ENCODE measurements at places on chromosomes 13 and 19.

DNA sequence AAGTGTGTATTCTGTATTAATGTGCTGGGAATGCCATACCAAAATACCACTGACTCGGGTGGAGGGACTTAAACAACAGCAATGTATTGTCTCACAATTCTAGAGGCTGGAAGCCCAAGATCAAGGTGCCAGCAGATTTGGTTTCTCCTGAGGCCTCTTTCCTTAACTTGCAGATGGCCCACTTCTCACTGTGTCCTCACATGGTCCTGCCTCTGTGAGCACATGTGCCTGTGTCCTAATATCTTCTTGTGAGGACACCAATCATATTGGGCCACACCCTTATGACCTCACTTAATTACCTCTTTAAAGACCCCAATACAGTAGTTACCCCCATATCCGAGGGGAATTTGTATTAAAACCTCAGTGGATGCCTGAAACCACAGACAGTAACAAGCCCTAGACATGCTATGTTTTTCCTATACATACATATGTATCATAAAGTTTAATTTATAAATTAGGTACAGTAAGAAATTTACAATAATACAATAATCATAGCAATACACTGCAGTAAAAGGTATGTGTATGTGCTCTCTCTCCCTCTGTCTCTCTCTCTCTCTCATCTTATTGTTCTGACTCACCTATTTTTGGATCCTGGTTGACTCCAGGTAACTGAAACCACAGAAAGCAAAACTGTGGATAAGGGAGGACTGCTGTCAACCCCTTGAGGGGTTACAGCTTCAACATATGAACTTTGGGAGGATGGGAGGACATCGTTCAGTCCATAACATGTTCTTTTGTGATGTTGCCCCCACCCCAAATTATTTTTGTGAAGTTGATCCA lies 174.3 kb downstream of the IRS2 start:
- no peak for DNase-seq

DNA sequence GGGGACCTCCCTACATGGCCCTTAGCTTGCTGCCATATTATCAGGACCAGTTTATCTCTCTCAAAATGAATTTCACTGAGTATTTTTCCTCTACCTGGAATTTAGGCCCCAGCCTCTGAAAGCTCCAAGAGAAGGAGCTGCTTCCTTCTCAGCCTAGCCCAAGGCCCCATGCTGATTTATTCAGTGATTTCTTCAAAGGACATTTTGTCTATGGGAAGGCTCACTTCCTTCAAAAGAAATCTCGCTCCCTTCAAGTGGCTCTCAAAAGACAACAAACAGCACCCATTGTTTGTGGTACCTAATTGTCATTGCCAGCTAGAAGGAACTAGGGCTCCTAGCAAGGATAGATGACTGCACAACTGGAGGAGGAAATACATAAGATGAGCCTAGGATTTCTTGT lies 172.4 kb downstream of the SLC7A1 start:
- no peak for DNase-seq

GRCh38 chr13:102395174-102395573 lies 6.7 kb downstream of the FGF14 start:
- DNase-seq, result no peak

- no peak for DNase-seq
Measured at GRCh38 chr13:21625366-21625765, 21.4 kb upstream of the MICU2 start.

GRCh38 chr13:73521985-73522524 lies 463.2 kb downstream of the KLF5 start:
- no peak for DNase-seq

- DNase-seq, result peak; percentile 81
Measured at GRCh38 chr19:58544591-58545285, 874 bp downstream of the TRIM28 start.

DNA sequence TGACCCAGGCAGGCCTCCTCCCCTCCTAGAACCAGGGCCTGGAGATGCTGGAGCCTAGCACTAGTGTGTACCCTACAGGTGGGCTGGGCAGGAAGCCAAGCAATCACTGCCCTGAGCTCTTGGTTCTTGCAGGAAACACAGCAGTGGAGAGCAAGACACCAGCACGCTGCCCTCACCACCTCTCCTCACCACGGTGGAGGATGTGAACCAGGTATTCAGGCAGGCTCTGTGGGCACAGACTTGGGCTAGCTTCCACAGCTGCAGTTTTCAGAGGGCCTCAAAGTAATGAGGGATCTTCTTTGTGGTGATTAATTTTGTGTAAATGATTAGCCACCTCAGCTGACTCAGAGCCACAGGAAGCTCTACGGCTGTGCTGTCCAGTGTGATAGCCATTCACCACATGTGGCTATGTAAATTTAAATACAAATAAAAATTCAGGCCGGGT lies 13.6 kb upstream of the GPI start:
- DNase-seq, result no peak

GRCh38 chr19:4393947-4394590 lies 6.3 kb downstream of the SH3GL1 start:
- DNase-seq, result no peak

DNA sequence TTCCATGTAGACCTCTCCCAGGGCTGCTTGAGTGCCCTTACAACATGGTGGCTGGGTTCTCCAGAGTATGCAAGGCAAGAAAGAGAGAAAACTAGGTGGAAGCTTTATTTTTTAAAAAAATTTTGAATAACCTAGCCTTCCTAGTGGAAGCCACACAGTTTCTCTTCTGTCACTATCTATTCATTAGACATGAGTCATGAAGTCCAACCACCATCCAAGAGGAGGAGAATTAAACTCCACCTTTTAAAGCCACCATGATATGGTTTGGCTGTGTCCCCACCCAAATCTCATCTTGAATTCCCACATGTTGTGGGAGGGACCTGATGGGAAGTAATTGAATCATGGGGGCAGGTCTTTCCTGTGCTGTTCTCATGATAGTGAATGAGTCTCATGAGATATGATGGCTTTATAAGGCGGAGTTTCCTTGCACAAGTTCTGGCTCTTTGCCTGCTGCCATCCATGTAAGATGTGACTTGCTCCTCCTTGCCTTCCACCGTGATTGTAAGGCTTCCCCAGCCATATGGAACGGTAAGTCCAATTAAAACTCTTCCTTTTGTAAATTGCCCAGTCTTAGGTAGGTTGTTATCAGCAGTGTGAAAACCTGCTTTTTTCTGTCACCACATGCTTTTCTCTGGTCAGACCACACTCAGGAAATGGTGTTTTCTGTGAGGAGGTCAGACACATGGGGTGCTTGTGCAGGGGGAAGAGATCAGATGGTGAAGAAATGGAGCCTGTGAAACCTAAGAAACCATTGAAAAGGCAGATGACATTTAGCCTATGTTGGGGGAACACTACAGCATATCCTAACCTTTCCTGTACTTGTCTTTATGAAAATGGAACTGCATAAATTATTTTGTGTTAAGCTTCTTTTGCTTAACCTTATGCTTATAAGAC lies 57.7 kb downstream of the ANKRD10 start:
- DNase-seq, result no peak

- DNase-seq, result no peak
Measured at GRCh38 chr19:58557221-58558065, 968 bp downstream of the UBE2M start.

DNA sequence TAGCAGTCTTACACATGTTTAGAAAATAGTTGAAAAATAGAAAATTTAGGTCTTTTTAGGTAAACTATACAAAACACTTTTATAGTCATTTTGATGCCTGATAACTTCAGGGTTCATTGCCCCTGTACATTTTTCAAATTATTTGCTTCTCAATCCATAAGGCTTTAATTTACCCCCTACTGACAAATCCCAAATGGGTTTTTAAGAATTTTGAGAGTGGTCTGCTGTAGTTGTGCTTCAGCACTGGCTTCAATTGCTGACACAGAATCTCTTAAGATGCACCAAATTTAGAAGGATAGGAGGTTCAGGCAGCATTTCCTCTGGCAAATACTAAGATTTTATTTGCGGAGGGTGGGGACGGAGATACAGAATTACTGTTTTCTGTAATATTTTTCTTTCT lies 89.4 kb downstream of the PCCA start:
- no peak for DNase-seq

DNA sequence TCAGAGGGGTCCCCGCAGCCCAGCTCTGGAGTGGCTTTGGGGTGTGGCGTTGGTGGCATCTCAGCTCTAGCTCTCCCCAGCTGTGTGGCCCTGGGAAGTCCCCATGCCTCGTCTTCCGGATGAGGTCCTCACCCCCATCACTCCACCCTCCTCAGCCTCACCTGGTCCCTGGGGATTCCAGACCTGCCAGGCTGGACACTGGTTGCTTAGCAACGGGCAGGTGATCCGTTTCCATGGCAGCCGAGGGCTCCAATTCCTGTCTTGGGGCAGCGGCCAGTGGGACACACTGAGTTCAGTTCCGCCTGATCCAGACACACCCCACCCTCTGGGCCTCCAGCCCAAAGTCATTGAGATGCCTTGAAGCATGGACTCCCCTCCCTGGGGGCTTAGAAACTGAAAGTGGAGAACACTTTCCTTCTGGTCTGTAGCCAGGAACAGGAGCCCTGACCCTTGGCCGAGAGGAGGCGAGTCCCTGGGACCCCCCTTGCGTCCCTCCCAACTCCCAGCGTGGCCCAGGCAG lies 7.7 kb upstream of the MISP start:
- DNase-seq, result no peak

- DNase-seq, result no peak
Measured at GRCh38 chr19:7879111-7879807, 5.1 kb upstream of the PRR36 start.

DNA sequence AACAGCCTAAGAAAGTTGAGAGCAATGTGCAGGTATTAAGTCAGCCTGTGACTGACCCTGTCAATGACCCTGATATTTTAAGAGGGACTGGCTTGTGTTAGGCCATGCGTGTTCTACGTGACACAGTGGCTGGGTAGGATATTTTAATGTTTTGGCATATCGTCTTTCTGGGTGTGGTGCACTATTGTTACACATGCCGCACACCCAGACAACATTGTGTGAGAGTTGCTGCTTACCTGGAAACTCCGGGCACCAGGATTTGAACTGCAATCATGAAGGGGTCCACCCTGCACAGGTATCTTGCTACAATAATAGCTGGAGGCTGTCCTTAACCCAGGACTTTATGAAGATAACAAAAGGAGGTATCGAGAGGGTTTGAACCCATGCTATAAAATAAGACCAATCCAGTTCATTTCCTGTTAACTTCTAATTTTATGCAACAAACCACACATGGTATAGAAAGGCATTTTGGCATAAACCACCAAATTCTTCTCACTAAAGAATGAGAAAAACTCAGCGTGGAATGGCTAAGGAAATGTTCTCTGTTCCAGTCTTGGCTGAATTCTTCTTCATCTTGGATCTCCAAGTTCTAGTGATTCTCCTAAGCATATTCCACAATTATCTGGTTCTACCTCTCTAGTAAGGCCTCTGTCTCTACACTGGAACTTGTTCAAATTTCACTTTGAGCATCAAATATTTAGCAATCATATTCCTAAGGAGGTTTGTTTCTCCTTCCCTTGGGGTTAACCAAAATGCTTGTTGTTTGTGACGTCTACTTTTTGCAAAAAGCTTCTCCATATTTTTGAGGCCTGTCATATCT lies 38.7 kb upstream of the POMP start:
- no peak for DNase-seq

GRCh38 chr13:49271264-49271663 lies 23.5 kb downstream of the CDADC1 start:
- no peak for DNase-seq

GRCh38 chr13:33052506-33053280 lies 36.5 kb downstream of the KL start:
- no peak for DNase-seq

DNA sequence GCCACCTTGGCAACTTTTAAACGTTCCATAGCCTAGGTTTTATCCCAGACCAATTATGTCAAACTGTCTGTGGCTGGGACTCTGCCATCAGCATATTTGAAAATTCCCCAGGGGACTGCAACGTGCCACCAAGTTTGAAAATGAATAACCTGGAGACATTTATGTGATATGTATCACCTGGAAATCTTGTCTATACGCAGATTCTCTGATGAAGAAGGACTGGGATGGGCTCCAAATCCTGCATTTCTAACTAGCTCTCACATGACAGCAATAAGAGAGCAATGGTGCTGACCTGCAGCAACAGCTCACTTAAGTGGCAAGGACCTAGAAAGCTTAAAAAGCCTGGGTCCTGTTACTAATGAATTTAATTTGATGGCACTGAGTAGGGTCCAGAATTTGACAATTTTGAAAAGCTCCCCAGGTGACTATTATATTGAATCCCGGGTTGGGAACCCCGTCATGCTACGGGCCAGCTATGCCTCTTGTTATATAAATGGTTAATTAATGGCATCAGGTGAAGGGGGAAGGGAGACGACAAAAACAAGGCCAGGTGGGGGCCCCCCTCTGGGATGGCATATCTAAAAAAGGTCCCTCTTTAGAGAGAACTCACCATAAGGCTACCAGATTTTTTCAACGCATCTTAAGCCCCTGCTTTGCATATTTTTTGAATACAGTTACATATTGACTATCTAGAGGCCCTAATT lies 213.7 kb downstream of the ZIC5 start:
- no peak for DNase-seq

DNA sequence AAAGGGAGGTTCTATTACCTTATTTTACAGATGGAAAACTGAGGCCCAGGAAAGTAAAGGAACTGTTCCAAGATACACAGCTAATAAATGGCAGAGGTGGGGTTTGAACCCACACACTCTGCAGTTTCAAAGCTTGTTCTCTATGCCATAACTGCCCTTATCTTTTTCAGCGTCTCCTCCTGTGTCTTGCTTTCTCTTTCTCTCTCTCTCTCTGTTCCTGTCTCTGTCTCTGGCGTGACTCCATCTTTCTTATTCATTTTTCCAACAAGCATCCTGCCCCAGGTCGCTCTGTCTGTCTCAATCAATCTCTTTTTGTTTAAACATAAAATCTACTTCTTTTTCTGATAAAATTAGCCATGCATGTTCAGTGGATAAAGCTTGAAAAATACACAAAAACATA lies 3.2 kb upstream of the IFNL4 start:
- no peak for DNase-seq

DNA sequence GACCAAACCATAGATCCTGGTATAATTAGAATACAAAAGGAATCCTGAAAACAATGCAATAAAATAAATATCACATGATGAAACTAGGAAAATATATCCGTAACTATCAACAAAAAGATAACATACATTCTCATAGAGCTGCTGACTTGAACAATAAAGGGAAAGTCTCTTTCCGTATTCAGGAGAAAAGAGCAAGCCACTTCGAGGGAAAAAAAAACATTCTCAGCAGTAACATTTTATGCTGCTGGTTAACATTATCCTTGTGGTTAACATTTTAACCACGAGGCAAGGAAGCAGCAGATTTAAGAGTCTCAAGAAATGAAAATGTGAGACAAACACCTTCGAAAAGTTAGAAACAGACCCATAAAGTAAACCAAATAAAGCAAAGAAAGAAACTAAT lies 25.8 kb downstream of the NALCN start:
- DNase-seq, result no peak

DNA sequence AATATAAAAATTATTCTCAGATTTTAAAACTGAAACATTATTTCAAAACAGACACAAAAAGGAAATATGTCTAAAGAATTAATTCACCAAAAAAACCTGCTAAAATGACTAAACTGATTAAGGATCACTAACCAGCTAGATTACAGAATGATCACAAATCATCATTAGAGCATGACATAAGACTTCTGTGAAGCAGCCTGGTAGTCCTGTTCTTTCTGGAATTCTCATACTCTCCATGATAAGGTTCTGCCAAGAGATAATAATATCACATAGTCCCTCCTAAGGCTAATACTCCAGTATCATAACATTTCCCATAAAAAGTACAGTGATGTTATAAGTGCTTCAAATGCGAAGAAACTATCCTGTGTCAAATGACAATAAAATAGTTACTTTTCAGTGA lies 1814.9 kb downstream of the SLITRK5 start:
- no peak for DNase-seq
